ENCODE measurements at places on chromosomes 6 and 20.

DNA sequence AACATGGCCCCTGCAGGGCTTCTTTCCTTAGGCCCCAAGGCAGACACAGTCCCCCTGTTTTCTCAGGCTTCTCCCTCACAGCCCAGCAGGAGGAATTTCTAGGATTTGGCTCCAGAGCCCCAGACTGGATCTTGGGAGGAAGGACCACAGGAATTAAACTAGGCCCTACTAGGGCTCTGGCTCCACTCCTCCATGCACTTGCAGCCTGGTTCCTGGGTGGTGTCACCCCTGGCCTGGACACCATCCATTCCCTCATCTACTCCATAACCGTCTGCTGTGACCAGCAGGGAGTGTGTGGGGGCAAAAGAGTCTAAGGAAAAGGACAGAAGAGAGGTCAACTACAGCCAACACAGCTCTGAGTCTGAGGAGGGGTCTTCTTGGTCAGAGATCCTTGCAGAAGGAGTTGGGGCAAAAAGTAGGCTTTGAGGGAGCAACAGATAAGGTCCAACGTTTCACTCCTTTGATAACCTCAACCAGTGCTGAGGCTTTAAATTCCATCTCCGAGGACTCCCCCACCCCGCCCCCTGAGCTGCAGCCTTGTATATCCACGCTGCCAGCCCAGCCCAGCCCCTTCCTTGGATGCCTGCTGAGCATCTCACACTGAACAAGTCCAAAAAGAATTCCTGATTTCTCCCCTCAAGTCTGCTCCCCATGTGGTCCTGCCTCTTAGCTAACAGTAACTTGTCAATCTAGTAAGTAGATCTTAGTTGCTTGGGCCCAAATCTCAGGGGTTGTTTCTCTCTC lies 27.9 kb upstream of the SPDEF start:
- DNase-seq = no peak

GRCh38 chr6:74734901-74735300 lies 471.0 kb downstream of the COL12A1 start:
- DNase-seq = peak; percentile 26

DNA sequence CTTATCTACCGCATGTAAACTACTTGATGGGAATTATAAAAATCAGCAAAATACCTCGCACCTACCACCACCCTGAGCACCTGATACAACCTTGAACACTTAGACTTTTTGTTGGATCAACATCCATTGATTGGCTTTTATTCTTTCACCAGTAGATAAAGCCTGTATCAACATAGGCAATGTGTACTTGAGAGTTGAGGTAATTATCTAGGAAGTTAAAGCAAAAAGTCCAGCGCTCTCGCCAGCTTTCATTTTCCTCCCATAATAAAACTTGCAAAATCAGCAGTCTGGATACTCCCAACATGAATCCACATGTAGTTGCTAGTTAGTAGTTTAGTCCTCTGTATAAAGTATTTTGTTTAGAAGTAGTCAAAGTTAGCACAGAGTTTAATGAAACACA lies 132.0 kb upstream of the PRDM1 start:
- no peak for DNase-seq

DNA sequence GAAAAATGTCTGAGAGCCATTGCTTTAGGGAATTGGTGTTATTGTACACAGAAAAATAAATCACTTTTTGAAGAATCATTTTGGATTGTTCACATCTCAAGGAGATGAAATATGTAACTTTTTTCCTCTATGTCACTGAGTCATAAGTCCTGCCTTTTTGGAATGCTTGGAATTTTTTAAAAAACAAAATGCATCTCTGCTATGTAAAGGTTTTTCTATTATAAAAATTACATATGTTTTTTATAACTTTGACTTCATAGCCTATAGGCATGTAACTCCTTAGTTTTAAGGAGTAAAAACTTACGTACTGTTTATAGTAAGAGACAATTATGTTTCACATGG lies 8.7 kb downstream of the RNF144B start:
- DNase-seq = peak; percentile 41

- no peak for DNase-seq
Observed at GRCh38 chr6:45786355-45786781, 229.3 kb downstream of the CLIC5 start.

DNA sequence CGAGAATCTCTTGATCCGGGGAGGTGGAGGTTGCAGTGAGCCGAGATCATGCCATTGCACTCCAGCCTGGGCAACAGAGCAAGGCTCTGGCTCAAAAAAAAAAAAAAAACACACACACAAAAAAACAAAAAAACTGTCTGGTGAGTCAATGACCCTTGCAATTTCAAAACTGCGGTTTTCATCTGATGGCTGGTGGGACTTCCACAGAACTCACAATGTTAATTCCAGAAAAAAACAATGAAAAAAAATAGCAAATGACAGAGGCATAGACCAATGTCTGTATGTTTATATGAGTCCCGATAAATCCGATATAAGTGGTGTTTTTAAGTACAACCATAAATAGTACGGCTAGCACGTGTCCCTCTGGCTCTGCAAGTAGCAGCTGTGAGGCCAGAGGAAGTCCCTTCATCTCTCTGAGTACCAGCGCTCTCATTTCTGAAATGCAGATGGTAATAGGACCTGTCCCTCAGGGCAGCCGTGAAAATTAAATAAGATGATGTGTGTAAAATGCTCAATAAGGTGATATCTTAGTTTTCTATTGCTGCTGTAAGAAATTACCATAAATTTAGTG lies 21.9 kb upstream of the PTPN1 start:
- no peak for DNase-seq

GRCh38 chr20:16209951-16210361 lies 363.3 kb downstream of the KIF16B start:
- no peak for DNase-seq

DNA sequence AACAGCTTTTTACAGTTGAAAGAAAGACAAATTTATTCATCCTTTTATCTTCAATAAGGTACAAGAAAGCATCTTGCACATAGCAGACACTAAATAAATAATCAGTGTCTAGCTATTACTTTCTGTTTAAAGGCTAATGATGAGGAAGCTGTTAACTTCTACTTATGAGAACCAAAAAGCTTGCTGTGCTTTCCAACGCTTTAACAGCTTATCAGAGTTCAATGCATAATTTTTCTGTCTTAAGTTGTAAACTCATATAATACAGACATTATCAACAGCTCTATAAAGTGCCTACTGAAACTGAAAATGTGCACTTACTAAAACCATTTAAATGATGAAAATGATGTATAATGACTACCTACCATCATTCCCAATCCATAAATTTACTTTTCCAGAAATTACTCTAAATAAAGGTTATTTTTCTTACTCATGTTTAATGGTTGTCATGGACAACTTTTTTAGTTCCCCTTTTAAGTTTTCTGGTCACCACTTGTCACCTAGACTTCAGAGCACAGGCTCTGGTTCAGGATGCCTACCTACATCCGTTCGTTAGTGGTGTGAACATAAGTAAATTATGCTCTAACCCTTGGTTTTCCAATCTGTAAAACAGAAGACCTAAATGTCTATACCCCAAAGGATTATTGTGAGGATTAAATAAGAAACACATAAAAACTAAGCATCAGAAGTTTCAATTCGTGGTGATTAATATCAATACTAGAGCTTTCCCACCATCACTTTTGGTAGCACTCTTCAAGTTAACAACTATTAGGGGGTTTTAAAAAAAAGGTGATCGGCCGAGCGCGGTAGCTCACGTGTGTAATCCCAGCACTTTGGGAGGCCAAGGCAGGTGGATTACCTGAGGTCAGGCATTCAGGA lies 8.0 kb downstream of the PNISR start:
- DNase-seq = no peak

- DNase-seq = peak; percentile 73
Observed at GRCh38 chr20:31678389-31679356, 41.0 kb downstream of the COX4I2 start.

Data from fibroblast of the aortic adventitia (primary cell).